Cerebellum (tissue), 4 donors: ENCODE measurements at places on chromosomes 12 and 14. TPM values are rescaled to one million over a fixed set of nuclear protein-coding genes. Genes with fewer than 3 reads are reported as not detected.

DNA sequence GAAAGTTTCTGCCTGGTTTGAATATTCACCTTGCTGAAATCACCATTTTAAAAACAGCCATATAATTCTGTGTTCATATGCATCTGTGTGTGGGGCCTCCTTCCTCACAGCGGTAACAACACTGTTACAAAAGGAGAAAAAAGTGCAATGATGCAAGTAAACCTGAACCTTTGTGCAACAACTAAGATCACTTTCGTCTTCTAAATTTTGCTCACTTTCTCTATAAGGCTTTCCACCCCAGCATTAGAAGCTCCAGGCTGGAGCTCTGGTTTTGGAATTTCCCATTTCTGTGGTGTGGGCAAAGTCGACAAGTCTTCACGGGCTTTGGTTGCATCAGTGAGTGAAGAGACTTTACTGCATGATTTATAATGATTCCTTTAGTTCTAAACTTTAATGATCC is 18.4 kb downstream of the FGD6 start:
- no peak for DNase-seq

- peak; percentile 23 for DNase-seq
Observed at GRCh38 chr12:95547522-95548055, 3.7 kb downstream of the USP44 start.

GRCh38 chr12:130953771-130954543 is at the start of gene ADGRD1:
Gene ADGRD1, plus strand, starts transcription at chr12:130953907. Its CDS starts 559 bp downstream, at chr12:130954466.
- no peak for DNase-seq

DNA sequence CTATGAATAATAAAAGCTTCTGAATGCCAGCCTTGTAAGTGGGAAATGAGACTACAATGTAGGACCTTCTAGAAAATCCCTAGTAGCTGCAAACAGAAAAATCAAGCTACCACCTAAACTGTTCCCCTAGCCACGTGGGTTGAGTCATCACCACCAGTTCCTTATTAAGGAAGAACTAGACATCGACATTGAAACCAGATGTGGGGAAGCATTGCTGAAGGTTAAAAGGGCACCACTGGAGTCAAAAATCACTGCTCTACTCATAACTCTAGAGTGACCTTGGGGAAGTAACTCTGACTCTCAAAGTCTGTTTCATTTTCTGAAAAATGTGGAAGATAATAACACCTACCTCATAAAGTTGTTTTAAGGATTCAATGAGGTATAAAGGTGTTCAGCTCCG is 9.4 kb upstream of the CNIH1 start:
- no peak for DNase-seq

The GPR135 gene
- total RNA-seq, result 11.7 TPM

GRCh38 chr14:70926235-70926830 is 19.1 kb downstream of the PCNX1 start:
- no peak for DNase-seq

- DNase-seq, result peak; percentile 27
Observed at GRCh38 chr12:75725521-75726111, 214.2 kb upstream of the KRR1 start.

The NXPH4 gene
- total RNA-seq, result 11.0 TPM

DNA sequence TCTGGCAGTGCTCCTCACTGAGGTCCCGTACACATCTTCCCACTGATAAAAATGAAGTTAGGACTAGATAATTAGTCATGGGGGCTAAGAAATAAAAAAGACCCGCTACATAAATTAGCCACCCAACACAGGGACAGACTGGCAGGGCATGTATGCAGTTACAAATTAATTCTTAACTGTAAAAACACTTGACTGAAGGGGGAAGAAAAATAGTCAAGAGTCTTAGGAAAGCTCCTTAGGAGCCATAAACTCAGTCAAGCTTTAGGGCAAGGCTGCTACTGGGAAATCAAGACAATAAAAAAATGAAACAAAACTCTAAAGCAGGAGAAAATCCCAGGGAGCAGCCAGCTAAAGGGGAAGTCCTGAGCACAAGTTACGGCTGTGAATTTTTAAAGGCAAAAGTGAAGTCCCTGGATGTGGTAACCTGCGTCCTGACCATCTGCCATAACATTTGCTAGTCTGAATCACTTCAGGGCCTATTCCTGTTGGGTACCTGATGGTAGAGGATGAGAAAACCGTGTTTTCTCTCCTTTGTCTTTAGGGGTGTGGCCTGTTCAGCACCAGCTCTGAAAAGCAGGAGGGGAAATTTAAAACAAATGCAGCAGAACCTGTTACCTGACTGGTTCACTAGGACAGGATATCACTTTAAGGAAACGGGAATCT is 7.5 kb upstream of the NPFF start:
- peak; percentile 80 for DNase-seq

DNA sequence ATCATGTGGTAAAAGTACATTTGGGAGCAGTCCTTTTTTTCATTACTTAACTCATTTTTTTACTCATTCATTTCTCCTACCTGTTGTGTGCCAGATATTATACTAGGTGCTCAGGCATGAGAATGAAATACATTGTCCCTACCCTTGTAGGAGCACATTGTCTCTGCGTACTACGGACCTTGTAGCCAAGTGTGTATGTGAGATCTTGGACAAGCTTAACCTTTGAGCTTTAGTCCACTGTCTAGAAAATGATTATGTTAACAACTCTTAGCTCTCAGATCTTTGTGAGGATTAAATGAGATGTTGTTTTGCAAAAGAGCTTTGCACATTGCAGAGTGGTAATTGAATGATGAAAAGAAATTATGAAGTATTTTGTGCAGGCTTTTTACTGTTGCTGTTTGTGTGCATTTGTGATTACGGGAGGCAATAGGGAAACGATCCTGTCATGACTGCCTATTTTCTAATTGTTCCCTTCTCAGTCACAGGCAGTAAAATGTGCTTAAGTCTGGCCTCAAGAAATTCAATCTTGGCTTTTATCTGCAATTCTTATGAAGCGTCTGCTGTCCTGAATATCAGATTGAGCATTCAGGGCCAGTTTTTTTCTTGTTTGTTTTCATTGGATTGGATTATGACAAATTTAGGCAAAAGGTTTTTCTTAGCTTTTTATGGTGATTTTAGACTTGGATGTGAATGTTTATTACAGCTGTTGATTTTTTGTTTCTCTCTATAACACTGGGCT is 447.7 kb downstream of the PDZRN4 start:
- DNase-seq, result no peak

- no peak for DNase-seq
Observed at GRCh38 chr12:15897433-15897832, 13.7 kb upstream of the DERA start.

DNA sequence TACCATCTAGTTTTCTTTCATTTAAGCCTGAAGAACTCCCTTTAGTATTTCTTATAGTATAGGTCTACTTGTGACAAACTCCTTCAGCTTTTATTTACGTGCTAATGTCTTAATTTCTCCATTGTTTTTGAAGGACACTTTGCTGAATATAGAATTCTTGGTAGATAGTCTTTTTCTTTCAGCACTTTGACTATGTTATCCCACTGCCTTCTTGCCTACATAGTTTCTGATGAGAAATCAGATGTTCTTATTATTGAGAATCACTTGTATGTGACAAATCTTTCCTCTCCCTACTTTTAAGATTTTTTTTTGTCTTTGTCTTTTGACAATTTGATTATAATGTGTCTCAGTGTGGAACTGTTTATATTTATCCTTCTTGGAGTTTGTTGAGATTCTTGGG is 5.1 kb upstream of the MIS18BP1 start:
- no peak for DNase-seq

GRCh38 chr12:46908236-46908935 is 82.6 kb upstream of the SLC38A4 start:
- DNase-seq, result no peak

The GPR84 gene
- total RNA-seq, result 0.36 TPM

GRCh38 chr12:106903241-106903945 is 52.3 kb upstream of the TMEM263 start:
- peak; percentile 43 for DNase-seq

DNA sequence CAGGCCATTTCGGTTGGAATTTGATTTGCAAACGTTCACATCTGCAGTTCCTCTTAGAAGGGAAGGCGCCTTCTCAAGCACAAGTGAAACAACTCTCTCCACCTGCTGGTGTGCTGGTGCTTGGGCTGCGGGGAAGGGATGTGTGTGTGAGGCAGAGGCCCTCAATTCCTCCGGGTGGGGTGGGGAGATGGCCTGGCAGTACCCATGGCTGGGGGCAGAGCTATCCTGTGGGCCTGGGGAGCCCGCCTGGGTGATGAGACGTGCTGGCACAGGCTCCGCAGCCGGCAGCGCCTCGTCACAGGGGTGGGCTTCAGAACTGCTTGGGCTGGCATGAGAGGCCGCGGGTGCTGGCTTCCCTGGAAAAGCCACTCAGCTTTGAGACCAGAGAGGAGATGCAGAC is 28.9 kb upstream of the TDRD9 start:
- no peak for DNase-seq

GRCh38 chr12:41917181-41917580 is 227.5 kb downstream of the GXYLT1 start:
- DNase-seq, result no peak

The RASSF8 gene
- total RNA-seq, result 33.8 TPM

DNA sequence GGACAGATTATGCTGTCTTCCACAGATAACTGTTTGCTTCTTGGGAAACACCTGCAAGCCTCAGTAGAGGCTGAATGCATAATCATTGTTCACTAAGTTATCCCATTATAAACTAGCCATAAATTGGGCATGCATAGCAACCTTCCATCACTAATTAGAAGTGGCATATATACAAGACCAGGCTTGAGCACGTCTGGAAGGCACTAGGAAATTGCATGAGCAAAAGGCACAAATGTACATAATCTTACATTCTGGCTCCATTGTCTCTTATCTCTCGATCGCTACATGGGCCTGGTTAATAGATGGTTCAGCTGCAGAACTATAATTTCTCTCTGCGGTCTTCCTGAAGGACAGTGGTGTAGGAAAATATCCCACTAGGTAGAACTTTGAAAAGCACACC is 679.2 kb downstream of the RPL10L start:
- DNase-seq, result no peak

The CMA1 gene
- not detected for total RNA-seq
